ENCODE measurements at places on chromosomes 6 and 20.

DNA sequence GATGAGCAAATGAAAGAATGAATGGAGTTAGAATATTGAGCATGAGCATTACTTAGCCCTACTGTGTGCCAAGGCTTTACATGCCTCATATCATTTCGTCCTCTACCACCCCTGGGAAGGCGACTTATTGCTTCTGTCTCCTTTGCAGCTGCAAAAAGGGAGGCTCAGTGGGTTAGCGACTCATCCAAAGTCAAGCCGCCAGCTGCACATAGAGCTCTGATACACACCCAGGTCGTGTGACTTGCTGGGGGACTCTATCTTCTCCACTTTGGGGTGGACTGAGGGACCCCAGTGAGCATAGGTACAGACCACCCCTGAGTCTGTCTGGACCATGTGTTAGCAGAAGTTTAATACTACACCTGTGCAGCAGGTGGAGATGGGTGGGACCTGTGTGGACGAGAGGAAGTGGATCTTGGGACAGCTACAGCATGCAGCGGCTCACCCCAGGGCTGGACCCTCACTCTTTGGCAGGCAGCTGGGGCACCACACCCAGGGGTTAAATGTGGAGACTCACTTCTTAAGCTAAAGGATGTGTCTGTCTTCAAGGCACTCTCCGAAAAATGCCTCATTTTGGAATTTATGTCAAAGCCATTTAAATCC is 36.2 kb upstream of the ANGPT4 start:
- no peak for DNase-seq

DNA sequence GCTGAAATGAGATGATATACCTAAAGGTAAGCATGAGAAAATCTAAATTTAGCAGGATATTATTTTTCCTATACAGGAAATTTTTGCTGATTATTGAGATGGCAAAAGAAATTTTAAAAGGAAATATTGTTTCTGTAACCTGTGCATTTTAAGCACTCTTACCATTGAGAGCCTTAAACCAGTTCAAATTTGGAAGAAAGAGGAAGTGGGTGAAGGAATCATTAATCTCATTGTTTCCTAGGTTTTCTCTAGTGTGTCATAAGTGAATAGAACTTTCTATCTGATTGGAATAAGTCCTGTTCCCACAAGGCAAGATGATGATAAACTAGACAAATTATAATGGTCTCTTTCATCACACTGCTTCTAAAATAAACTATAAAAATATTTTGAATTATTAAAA is 22.4 kb upstream of the FKBP1C start:
- DNase-seq: no peak

GRCh38 chr6:150293423-150294173 is 75.2 kb upstream of the IYD start:
- no peak for DNase-seq

- no peak for DNase-seq
Measured at GRCh38 chr6:20657274-20657800, 123.1 kb downstream of the CDKAL1 start.

DNA sequence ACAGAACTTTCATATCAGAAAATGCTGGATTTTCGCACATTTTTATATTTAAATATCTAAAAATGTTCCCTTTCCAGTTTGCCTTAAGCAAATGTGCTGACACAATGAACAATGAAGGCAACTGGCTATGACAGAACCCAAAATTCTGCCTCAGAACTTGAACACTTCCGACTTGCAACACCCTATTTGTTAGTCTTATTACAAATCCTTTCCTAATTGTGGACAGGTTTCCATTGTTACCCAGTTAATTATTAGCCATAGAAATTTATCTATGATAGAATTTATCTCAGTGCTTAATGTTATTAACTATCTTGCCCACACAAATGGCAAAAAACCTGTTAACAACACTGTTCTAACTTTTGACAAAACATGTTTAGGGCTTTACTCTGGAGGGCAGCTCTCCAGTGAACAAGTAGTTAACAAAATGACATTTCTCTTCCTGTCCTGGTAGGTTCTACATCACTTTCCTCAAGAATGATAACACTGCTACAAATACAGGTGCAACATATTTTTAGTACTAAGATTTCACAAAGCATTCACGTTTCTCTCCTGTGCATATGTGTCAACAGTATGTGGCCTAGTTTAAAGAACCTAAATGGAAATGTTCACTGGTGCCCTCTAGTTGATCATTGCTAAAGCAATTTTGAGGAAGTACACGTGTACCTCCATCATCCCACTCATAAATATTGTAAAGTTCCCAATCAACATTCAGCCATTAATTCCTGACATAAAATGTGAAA is 58.4 kb downstream of the HIVEP2 start:
- DNase-seq: no peak

GRCh38 chr6:89434954-89435353 is 2.0 kb downstream of the ANKRD6 start:
- no peak for DNase-seq

- no peak for DNase-seq
Measured at GRCh38 chr6:16336056-16336818, 97.8 kb downstream of the GMPR start.

GRCh38 chr6:108277831-108278230 is 17.0 kb upstream of the SNX3 start:
- DNase-seq: no peak

- no peak for DNase-seq
Measured at GRCh38 chr6:30572148-30572547, 906 bp downstream of the ABCF1 start.

DNA sequence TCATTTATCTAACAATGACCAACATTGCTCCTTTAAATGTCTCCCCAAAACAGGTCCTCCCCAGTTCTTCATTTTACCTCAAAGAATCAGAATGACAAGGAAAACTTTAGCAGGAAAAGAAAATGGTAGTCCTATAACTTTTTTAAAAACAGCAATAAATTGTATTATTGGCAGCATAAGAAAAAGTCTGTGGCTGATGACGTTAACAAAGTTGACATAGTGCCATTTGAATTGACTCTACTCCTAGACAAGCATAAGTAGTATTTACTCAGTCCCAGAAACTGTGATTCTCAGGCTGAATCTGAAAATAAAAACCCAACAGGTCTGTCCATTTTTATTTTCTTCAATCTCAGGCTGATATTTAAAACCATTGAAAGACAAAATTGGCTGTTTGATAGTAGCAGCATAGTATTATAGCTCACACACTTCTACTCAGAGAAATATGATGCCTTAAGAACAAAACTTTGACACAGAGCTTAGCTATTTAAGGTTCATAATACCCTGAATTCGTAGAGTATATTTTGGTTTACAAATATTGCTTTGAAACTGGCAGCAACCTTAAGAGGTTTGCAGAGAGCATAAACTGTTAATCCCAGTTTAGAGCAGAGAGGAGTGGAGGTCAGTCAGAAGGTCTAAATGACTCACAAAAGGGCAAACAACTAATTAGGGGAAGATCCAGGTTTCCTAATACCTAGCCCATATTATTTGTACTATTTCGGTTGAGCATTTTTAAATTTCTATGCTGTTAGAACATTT is 35.0 kb upstream of the TENT5A start:
- DNase-seq: no peak

DNA sequence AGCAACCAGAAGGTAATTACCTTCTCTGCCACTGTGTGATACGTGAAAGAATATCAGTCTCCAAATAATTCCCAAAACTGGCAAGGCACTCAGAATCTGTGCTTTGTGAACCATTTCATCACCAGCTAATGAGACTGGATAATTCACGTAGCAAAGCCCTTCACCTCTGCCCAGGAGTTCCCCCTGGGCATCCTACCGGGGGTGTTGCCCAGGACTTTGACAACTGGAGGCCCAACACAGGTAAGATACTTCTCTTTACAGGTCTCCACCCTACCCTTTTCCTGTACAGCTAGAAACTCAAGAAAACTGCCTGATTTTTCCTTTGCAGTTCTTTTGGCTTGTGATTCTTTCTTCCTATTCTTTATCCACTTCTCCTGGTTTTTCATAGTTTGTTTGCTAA is 2.7 kb upstream of the CD24 start:
- no peak for DNase-seq

- DNase-seq: no peak
Measured at GRCh38 chr6:141451181-141451510, 681.6 kb upstream of the GJE1 start.

- DNase-seq: no peak
Measured at GRCh38 chr6:7784248-7784647, 58.3 kb downstream of the BMP6 start.

DNA sequence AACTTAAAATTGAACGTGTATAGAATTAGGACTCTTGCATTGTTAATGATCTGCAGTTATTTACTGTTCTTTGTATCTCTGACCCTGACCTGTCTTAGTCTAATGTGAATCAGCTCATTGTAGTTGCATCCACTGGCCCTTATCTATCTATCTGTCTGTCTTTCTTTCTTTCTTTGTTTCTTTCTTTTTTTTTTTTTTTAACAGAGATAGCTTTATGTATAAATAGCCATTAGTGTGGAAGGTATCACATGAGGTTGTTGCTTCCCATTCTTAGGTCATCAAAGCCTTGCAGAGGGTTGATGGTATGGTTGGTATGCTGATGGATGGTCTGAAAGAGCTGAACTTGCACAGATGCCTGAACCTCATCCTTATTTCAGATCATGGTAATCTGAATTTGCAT is 59.9 kb downstream of the ENPP1 start:
- no peak for DNase-seq

GRCh38 chr6:99185525-99185924 is 163.9 kb downstream of the FAXC start:
- no peak for DNase-seq

- DNase-seq: no peak
Measured at GRCh38 chr6:159238920-159239558, 69.8 kb downstream of the FNDC1 start.

DNA sequence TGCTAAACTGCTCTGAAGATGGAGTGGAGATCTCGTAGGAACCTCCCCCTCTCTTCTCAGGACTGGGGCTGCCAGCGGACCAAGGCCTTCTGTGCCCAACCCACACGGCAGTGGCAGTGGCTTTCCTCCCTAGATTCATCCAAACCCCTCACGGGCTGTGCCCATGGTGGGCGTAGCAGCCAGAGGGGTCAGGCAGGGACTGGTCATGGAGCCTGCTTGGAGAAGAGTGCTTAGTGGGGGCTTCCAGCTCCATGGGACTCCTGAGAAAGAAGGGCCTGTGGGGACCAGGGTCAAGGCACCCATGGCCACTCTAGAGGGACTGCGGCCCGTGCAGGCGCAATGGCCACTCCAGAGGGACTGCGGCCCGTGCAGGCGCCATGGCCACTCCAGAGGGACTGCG is 86.6 kb downstream of the TAF4 start:
- DNase-seq: no peak

- no peak for DNase-seq
Measured at GRCh38 chr6:1724616-1725015, 114.9 kb downstream of the FOXC1 start.

DNA sequence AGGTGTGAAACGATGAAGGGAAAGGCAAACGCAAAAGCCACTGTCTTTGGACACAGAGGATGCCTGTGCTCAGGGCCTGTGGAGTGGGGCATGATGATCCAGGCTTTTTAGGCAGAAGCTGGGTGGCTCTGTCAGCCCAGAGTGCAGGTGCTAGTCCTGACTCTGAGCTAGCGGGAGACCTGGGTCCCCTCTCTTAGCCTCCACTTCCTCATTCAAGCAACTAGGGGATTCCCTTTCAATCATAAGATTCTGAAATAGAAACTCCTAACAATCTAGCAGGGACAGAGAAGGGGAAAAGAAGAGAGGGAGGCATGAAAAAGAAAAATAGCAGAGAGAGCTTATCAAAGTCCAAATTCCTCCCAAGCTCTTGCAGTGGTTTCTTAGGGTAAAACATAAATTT is 7.6 kb upstream of the HIVEP2 start:
- no peak for DNase-seq

DNA sequence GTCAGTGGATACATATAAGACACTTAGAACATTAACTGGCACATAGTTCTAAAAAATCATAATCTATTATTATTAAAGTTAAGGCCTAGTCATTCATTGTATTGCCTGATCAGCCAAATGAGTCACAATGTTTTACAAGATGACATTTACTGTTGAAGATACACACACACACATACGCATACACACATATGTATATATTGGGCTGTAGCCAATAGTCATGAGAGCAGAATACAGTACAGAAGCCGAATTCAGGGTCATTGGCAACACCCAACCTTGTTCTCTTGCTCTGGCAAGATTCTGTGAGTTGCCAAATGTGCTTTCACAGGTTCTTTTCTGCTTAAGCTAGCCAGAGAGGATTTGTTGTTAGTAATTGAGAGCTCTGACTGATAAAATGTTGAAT is 922.8 kb upstream of the MAP3K7 start:
- DNase-seq: no peak

- DNase-seq: no peak
Measured at GRCh38 chr6:43123461-43124314, 47.4 kb upstream of the SRF start.

DNA sequence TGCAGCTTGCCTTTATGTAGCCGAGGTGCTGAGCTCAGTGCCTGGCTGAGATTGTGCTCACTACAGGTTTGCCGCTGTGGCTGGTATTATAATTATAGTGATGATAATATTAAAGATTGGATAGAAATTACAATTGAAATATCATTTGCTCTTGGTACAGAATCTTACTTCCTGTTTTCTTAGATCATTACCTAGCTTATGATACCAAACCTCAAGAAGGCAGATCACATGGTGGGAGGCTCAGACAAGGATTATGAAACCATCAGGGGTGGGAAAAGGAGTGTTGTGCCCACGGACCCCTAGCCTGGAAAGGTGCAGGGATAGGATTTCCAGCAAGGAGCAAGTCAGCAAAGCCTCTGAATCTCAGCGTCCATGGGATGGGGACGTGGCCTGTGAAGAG is 70.6 kb downstream of the IGF2R start:
- no peak for DNase-seq

DNA sequence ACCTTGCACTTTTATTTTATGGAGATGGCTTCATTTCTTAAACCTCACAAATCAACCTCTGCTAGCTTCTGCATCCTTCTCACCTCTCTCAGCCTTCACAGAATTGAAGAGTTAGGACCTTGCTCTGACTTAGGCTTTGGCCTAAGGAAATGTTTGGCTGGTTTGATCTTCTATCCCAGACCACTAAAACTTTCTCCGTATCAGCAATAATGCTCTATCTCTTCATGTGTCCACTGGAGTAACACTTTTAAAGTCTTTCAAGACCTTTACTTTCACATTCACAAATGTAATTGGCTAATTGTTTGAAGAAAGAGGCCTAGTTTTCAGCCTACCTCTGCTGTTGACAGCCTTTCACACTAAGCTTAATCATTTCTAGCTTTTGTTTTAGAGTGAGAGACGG is 212.9 kb downstream of the TTLL2 start:
- DNase-seq: no peak

GRCh38 chr20:13331536-13331935 is 110.5 kb downstream of the ISM1 start:
- DNase-seq: no peak

DNA sequence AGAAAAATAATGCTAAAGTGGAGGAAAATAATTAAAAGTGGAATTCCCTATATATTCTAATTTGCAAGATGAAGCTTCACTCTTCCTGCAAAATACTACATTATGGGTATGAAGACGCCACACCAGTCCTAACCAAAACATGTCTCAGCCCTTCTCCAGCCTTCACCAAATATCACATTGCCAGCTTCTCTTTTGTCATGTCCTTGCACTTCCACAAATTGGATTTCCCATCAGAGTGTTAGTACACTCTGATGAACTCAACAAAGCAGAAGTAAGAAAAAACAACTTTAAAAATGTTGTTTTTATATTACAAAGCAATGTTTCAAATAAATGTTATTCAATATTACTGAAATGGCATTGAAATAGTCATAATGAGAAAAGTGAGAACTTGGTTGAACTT is 62.4 kb upstream of the RNF146 start:
- DNase-seq: no peak
